ENCODE measurements at places on chromosomes 7 and 10. TPM values are rescaled to one million over a fixed set of nuclear protein-coding genes. Genes with fewer than 3 reads are reported as not detected.

DNA sequence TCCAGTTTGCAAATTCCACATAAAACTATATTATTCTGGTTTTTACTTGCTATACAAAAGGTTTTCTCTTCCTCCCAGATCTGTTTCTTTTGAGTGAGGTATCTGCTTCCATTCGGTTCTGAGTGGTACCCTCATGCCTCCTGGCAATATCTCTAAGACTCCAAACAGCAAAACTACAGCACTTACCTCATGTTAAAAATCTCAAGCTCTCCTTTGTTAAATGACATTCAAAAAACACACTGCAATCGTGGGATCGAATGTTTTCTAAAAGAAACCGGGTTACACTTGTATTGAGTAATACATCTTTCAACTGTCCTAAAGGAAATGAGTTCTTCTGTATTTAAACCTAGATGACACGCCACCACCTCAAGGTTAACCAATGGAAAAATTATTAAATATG is 11.1 kb downstream of the YWHAG start:
- H3K27me3 ChIP-seq = no peaks in the 10 kb centered on the region
- DNase-seq = no peak
- no peak overlapping the region for H3K4me3 ChIP-seq
- no peaks in the 10 kb centered on the region for H3K4me1 ChIP-seq

ELN gene
- total RNA-seq = 395 TPM

SHH gene
- total RNA-seq = 0.11 TPM

GFRA1 gene
- 7.0 TPM for total RNA-seq

DNA sequence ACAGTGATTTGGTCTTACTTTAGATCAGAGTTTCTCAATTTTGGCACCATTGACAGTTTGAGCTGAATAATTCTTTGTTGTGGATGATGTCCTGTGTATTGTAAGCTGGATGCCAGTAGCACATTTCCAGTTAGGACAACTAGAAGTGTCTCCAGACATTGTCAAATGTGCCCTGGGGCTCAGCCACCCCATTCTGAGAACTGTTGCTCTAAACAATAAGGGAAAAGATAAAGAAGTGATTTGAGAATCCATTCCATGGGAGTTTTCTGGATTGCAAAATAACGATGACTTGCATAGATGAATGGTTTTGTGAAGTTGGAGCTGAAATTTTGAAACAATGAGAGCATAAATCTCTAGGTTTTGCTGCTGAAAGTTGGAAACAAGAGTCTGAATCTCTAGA is 44.6 kb downstream of the NUP205 start:
- no peaks in the 10 kb centered on the region for H3K4me1 ChIP-seq
- H3K27me3 ChIP-seq = no peaks in the 10 kb centered on the region
- H3K27ac ChIP-seq = no peak overlapping the region
- DNase-seq = no peak
- H3K36me3 ChIP-seq = peaks cover 21% of the 10 kb centered on the region

GRCh38 chr7:120802751-120803150 is 55.2 kb downstream of the TSPAN12 start:
- no peak overlapping the region for H3K4me3 ChIP-seq
- no peaks in the 10 kb centered on the region for H3K4me1 ChIP-seq
- no peak overlapping the region for H3K27ac ChIP-seq
- DNase-seq = no peak
- no peaks in the 10 kb centered on the region for H3K27me3 ChIP-seq
